ENCODE measurements at places on chromosomes 6 and 20. TPM values are rescaled to one million over a fixed set of nuclear protein-coding genes. Genes with fewer than 3 reads are reported as not detected.

PKIB gene
- 10.8 TPM for total RNA-seq

TNXB gene
- 9.8 TPM for total RNA-seq

STMND1 gene
- total RNA-seq: not detected

ZFP64 gene
- total RNA-seq: 7.4 TPM

HCRTR2 gene
- total RNA-seq: not detected

RFX6 gene
- total RNA-seq: not detected

WFDC5 gene
- not detected for total RNA-seq

NMBR gene
- total RNA-seq: not detected

PSMB8 gene
- 66.3 TPM for total RNA-seq

UNC93A gene
- total RNA-seq: 15.8 TPM

PROKR2 gene
- total RNA-seq: not detected

LY6G5C gene
- 0.68 TPM for total RNA-seq

CAP2 gene
- 5.1 TPM for total RNA-seq
